ENCODE measurements at places on chromosomes 12 and 14.

DNA sequence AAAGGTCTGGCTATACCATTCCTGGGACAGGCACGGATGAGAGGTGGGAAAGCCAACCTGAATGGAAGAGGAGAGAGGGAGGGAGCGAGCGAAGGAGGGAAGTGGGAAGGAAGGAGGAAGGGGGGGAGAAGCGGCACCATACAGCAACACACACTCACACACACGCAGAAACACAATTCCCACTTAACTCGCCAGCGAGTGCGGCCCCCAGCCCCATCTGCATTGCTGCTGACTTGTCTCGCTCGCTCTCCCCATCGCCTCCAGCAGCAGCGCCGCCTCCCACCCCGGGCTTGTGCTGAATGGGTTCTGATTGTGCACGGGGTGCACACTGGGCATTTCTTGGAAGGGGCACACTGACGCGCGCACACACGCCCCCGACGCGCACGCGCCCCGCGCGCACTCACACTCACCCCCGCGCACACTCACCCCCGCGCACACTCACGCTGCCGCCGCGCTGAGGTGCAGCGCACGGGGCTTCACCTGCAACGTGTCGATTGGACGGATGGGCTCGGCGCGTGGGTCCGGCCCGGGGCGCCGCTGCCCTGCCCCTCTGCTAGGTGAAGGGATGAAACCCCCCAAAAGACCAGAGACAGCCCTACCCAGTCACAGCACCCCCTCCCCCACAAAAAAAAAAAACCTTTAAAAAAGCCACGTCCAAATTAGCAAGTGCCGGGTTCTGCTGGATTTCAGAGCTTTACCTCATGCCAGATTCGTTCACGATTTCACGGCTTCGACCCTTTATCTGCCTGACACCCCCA lies 685 bp downstream of the GRIN2B start:
- DNase-seq = no peak

GRCh38 chr12:104410786-104411185 lies 46.0 kb upstream of the CHST11 start:
- DNase-seq = no peak

- no peak for DNase-seq
These were observed 109.1 kb upstream of the BCAT1 start for GRCh38 chr12:25058012-25058411.

DNA sequence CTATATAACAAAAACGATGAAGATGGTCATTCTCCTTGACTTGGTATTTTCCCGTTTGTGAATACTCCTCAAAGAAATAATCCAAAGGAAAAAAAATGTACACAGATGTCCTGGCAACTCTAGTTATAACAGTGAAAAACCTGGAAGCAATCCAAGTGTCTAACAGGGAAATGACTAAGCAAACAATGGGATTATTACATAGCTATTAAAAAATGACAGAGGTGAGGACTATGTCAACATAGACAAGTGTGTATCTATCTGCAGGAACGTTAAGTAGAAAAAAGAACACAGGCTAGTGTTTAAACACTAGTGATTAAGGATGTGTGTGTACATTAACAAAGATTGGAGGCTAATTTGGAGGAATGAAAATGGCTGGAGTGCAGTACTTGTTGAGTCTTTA lies 5.9 kb upstream of the APOLD1 start:
- no peak for DNase-seq

GRCh38 chr14:85702191-85702590 lies 172.2 kb downstream of the FLRT2 start:
- DNase-seq = no peak

DNA sequence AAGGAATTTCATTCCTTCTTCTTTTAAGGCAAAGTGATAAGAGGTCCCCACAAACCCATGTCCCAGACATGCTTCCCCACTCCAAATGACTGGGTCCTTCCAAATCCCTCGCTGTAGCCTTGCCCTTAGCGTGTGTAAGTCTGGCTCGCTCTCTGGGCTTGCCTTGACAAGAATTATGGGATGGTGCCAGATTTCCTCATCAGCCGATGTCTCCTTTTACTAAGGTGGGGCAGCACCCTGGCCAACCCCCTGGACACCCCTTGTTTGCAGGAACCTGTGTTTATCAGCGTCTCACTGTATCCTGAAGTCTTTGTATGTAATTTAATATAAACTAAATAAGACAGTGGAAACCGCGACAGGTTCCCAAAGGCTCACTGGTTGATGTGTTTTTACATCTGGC lies 493.3 kb downstream of the EGLN3 start:
- no peak for DNase-seq

DNA sequence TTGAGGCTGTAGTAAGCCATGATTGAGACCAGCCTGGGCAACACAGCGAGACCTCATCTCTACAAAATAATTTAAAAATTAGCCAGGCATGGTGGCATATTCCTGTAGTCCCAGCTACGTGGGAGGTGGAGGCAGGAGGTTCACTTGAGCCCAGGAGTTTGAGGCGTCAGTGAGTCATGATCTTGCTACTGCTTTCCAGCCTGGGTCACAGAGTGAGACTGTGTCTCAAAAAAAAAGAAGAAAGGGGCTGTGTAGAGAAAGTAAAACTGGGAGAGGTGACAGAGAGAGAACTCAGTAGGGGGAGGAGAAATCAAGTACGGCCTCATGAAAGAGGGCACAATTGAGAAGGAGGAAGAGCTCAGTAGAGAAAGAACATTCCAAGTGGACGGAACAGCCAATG lies 12.4 kb downstream of the TECPR2 start:
- no peak for DNase-seq

- no peak for DNase-seq
These were observed 329.0 kb downstream of the ZFP36L1 start for GRCh38 chr14:68463705-68464374.

GRCh38 chr14:64447876-64448670 lies 17.2 kb upstream of the AKAP5 start:
- no peak for DNase-seq

- DNase-seq = peak; percentile 83
These were observed 42.5 kb downstream of the MARK3 start for GRCh38 chr14:103427485-103428443.

DNA sequence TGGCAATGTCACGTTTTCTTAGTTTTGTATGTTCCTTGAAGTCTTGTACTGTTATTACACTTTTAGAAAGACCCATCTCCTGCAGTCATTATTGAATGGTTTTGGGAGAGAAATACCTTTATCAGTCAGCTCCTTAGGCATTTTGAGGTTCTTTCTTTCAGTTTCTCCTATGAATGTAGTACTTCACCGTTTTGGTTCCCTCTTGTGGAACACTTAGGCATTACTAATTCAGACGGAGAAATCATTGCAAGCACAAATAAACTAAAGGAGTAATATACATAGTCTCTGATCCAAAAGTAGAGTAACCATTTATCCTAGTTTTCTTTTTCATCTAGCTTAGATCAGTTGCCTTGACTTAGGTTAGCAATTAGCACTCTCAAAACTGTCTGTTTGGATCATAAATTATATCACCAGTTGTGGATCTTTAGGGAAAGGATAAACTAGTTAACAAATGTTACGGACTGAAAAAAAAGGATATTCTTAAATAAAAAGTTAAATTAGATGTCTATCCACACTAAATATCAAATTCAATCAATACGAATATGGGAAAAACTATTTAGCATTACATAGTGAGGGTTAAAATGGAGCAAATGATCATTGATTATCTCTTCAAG lies 1538.3 kb upstream of the SEL1L start:
- peak; percentile 52 for DNase-seq

DNA sequence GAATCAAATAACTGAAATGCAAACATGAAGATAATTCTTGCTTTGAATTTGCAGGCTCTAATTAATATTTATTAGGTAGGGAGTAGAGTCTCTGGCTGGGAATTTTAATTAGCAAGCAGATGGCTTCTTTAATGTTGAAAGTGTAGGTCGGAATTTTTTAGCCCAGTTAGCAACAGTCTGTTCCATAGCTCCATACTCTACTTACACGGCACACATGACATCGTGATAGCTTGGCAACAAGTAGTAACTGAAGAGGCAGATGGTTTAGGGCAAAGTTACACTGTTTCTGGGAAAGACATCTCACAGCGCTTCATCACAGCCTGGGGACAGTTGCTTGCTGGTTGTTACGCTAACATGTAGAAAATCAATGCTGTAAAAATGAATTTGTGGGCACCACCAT lies 710.7 kb downstream of the GALC start:
- DNase-seq = no peak

- no peak for DNase-seq
These were observed 42.1 kb downstream of the LIMA1 start for GRCh38 chr12:50241178-50241577.

- DNase-seq = no peak
These were observed 9.0 kb downstream of the BCL11B start for GRCh38 chr14:99262977-99263448.

GRCh38 chr14:73785834-73786635 lies 65.6 kb upstream of the PTGR2 start:
- DNase-seq = peak; percentile 83

DNA sequence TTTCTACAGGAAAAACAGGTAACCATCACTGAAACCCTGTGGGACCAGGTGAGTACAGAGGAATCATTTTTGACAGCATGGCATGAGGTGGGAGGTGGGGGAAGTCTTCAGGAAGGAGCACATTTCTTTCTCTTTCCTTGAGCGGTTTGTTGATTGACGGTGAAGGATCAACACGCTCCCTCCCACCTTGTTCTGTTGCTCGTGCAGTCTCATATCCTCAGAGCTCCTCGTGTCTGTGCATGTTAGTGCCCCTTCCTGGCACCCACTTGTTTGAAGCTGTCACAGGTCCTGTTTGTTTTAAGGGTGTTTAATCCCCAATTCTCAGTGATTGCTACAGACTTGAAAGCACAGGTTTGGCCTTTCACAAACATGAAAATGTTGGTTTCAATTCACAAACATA lies 4.4 kb downstream of the C12orf54 start:
- DNase-seq = no peak
